ENCODE measurements at places on chromosomes 7 and 10.
A peak's percentile ranks its signal among the peaks of the same experiment; 100 is the strongest.

DNA sequence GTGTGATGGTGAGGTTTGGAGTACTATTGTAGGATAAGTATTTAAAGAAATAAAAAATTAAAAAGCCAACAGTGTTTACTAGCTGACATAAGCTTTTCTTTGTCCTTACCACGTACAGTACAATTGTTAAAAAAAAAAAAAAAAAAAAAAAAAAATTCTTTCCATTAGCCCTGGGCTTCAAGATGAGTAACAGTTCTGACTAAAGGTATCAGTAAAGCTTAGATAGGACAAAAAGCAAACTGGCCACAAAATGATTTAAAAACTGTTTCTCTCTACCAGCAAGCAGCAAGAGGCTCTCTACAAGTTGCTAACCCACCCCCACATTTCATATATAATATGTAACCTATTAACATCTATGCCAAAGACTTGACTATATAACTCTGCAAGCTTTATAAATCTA is 17.5 kb downstream of the HYCC1 start:
- DNase-seq = no peak

GRCh38 chr10:58723966-58724365 is 211.3 kb downstream of the BICC1 start:
- no peak for DNase-seq

- no peak for DNase-seq
These were observed 644.6 kb downstream of the AUTS2 start for GRCh38 chr7:70242826-70243225.

GRCh38 chr10:33015761-33016547 is 57.9 kb upstream of the ITGB1 start:
- DNase-seq = no peak

DNA sequence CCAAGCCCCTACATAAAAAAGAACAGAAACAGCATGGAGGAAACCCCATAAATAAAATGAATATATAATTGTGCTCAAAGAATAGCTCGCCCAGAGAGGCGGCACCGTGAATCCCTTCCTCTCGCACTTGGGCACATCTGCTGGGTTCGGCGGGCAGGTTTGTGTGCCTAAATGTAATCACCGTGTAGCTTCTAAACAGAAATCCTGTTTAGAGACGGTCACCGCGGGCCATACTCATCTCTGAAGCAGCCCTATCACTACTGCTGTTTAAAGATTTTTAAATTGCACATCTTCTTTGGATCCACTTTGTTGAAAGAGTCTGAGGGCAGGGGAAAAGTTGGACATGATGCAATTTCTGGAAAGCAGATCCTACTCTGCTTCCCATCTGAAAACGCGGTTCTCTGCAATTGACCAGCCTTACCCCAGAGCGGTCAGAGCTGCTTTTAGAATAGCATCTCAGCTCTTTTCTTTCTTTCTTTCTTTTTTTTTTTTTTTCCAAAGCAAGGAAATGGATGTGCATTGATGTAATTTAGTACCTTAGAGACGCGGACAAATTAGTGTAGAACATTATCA is 6.4 kb downstream of the DRGX start:
- no peak for DNase-seq

DNA sequence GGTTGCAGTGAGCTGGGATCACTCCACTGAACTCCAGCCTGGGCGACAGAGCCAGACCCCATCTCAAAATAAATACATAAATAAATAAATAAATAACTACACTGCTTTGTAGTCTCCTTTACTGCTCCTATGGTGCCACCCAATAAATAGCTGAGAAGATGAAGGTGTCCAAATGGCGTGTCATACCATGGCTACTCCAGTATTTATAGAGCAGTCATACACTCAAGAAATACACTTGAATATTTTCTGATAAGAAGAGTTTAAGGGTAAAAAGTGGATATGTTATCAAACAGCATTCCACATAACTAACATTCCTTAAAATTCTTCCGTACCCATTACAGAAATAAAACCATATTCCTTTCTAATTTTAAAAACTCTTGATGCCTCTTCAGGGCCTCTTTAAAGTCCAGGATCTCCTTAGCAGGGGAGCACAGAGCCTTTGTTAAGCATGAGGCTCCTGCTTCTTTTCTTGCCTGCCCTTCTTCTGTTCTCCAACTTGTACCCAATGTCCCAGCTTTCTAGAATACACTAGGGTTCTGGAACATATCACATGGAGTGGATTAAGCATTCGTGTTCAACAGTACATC is 7.9 kb upstream of the SAR1A start:
- no peak for DNase-seq

GRCh38 chr7:142607351-142607750 is 141.9 kb upstream of the PRSS1 start:
- DNase-seq = no peak

DNA sequence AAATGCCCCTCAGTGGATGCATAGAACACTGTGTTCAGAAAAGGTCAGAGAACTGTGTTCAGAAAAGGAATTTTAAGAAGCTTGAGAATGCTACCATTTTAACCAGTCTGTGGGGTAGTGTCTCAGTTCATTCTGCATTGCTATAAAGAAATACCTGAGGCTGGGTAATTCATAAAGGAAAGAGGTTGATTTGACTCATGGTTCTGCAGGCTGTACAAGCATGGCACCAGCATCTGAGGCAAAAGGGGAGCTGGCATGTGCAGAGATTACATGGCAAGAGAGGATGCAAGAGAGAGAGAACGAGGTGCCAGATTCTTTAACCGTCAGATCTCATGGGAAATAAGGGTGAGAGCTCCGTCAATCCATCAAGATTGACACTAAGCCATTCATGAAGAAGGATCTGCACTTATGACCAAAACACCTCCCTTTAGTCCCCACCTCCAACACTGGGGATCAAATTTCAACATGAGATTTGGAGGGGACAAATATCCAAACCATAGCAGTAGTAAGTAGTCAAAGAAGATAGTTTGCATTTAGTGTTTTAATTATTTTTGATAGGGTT is 119.8 kb downstream of the FAM107B start:
- DNase-seq = no peak

- DNase-seq = no peak
These were observed 724.2 kb downstream of the SORCS1 start for GRCh38 chr10:106440355-106440754.

- no peak for DNase-seq
These were observed 562 bp downstream of the TMEM243 start for GRCh38 chr7:87218796-87219544.

GRCh38 chr7:128090492-128090891 is 59.3 kb upstream of the LRRC4 start:
- no peak for DNase-seq

GRCh38 chr10:133400624-133401424 is 6.9 kb downstream of the MTG1 start:
- no peak for DNase-seq

- no peak for DNase-seq
These were observed 130.9 kb downstream of the MAD1L1 start for GRCh38 chr7:2101630-2102374.

- DNase-seq = no peak
These were observed 533.0 kb downstream of the PTPRN2 start for GRCh38 chr7:158054611-158055010.

DNA sequence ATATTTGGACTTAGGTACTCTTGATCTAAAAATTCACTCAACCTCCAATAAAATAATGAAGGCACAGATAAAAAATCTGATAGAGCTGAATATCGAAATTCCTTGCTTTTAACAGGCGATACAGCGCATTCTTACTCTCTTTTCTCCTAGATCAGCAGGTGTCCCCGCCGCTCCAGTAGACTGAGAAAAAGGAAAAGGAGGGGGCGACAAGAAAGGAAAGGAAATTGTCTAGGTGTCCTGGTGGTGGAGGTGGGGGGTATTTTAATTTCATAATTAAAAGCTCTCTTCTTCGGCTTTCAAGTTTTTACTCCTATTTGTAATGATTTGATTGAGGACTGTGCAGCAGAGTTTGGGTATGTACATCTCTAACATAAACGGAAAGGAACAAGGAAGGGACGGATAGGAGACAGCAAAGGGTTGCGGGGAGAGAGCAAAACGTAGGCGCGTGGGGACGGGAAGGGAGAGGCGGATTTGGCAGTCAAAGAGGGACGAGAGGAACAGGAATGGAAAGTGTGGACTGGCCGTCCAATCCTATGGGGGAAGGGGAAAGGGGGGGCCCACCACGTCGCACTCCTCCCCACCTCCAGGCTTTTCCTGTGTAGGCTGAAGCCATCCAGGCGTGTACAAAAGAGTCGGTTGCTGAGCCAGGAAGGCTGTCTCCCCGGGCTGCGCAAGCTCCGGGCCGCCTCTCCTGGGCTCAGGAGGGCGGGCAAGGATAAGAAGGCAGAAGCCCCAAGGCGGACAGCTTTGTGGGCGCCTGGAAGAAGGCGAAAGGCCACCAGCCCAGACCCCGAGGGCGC is 875 bp upstream of the HECTD2 start:
- DNase-seq = peak; percentile 85

GRCh38 chr7:17434191-17434590 is 135.7 kb downstream of the AHR start:
- DNase-seq = no peak

- no peak for DNase-seq
These were observed 16.3 kb downstream of the CXCL12 start for GRCh38 chr10:44368637-44369036.

- DNase-seq = no peak
These were observed 303.5 kb downstream of the PAXIP1 start for GRCh38 chr7:154699417-154699816.

GRCh38 chr7:17939606-17940301 is 540 bp downstream of the SNX13 start:
- DNase-seq = no peak

GRCh38 chr10:118072840-118073239 is 26.1 kb upstream of the RAB11FIP2 start:
- DNase-seq = no peak

DNA sequence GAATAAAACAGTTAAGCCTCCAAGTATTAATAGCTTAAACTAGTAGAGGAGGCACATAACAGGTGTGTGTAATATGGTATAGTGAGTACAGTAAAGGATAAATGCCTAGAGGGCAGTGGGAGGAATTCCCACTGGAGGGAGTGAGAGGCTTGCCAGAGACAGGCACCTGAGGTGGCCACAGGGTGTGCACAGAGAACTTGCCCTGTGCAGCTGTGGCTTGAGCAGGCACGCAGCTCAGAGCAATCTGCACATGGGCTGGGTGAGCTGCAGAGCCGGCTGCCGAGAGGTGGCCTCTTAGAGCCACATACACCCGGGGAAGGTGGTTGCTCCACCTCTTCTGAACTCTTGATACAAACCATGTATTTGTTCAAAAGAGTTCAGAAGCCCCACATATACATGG is 237.1 kb downstream of the COBL start:
- no peak for DNase-seq

DNA sequence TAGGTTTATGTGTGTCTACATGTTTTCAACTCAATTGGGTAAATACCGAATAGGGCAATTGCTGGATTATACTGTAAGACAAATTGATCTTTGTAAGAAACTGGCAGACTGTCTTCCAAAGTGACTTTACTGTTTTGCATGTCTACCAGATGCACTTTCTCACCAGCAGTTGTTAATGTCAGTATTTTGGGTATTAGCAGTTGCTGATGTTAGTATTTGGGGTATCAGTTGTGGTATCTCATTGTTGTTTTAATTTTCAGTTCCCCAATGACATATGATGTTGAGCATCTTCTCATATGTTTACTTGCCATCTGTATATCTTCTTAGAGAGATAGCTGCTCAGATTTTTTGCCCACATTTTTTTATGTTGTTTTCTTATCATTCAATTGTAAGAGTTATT is 10.6 kb downstream of the PDE6C start:
- DNase-seq = no peak

- no peak for DNase-seq
These were observed 2.5 kb upstream of the UPK3B start for GRCh38 chr7:76507723-76508406.

DNA sequence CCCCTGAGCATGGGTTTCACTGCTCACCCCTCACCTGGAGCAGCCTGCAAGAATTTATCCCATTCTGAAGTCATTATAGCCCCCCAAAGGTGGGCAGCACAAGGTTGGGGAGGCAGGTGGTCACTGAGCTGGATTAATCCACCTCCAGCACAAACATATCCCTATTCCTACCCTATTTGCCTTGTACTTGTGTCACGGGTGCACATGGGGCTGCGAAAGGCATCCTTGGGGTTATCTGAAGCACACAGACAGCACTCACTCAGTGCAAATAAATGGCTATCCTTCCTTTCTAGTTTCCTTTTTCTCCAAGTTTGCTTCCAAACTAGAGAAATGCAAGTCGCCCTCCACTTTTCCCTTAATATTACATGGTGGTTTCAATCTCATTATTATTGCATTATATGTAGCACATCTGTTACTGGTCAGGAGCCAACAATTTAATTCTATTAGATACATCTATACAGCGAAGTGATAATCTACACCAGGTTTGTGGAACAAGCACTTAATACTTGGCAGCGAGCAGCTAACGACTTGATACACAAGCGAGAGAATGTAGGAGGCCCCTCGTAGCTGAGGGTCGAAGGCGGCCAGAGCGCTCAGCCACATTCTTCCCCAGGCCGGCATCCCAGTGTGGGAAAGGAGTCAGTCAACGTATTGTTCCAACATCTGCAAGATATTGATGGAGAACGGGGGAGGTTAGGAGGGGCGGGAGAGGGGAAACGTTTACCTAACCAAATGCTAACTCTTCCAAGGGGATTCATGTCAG is 121.3 kb upstream of the HABP2 start:
- peak; percentile 24 for DNase-seq

GRCh38 chr7:156640949-156641485 is 443 bp downstream of the RNF32 start:
- DNase-seq = no peak

DNA sequence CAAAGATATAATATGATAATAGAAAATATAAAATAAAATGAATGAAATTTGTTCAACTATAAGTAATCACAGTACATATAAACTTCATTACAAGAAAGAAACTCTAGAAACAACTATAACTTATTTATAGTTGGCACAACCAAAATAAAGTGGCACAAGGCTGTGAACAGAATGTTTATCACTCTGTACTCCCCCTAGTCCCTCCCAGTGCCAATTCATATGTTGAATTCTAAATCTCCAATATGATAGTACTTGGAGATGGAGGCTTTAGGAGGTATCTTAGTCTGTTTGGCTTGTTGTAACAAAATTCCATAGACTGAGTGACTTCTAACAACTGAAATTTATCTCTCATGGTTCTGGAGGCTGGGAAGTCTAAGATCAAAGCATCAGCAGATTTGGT is 145.0 kb upstream of the TMEM229A start:
- no peak for DNase-seq

GRCh38 chr7:38520741-38521140 is 110.4 kb downstream of the AMPH start:
- DNase-seq = no peak

- no peak for DNase-seq
These were observed 81.2 kb downstream of the EGFR start for GRCh38 chr7:55099821-55100543.

DNA sequence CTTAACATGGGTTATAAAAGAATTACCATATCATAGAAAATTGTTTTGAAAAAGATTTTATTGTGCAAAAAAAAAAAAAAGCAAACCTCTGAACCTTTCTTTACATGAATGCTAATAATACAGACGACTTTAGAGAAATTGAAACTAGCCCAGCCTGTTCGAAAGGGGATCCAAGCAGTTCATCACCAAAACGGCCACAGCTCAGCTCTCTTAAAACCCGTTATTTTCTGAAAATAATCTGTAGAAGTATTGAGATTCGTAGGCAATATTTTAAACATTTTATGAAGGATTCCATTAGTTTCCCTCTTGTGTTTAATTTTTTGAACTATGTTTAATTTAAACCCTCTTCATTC is 9.9 kb upstream of the GSAP start:
- no peak for DNase-seq
